Right forelimb (tissue), 1 donor: ENCODE measurements at places on chromosomes 6 and 20.

- no peak for DNase-seq
These were observed 218.8 kb upstream of the MMS22L start for GRCh38 chr6:97501853-97502252.

- no peak for DNase-seq
These were observed 151.5 kb upstream of the FLRT3 start for GRCh38 chr20:14488756-14489479.

- no peak for DNase-seq
These were observed 279.4 kb upstream of the SPTLC3 start for GRCh38 chr20:12729326-12729725.

GRCh38 chr6:51619042-51619799, 468.2 kb downstream of the PKHD1 start:
- DNase-seq, result no peak

DNA sequence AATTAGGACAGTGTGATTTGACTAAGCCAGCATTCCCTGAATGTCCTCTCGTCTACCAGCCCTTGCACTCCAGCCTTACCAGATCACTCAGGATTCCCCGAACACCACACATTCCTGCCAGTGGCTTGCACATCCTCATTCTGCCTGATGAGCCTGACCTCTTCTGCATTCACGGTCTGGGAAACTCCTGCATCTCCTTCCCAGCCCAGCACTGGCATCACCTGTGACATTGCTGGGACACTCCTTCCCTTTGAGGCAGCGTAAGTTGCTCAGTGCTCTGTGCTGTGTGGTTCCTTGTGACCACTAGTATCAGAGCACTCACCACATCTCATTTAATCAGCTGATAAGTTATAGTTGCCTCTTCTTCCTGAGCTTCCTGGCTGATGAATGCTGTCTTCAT, 17.3 kb downstream of the NCOA7 start:
- DNase-seq, result no peak

DNA sequence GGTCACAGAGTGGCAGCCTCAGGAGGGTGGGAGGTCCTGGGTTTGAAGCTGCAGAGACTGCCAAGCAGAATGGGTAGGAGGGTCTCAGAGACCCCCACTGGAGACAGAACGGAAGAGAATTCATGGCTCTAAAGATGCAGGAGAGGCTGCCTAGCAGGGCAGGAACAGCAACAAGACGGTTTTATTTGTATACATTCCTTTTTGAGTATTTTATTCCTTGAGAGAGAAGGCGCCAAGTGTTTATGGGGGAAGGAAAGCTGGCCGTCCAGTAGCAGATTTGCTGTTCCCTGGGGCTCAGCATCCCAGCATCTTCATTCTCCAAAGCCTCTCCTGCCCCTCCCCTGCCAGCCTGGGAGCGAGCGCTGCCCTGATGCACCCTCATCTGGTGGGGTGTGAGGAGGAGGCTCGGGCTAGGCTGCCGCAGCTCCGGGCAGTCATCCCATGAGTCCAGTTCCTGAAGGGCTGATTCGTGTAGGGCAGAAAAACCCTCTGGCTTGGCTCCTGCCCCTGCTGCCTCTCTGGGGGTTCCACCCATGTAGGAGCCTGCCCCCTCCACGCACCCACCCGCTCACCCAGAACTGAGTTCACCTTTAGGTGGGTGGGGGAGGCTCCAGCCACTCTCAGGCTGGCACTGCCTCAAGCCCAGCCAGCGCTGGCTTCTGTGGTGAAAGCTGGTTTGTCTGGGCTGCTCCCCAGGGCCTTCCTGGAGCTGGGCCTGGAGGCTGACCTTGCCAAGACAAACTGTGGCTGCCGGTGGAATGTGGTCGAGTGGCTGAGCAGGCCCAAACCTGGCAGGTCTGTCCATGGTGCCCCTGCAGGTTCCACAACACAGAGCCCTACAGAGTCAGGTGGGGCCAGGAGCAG, 32.4 kb downstream of the CPXM1 start:
- peak; percentile 84 for DNase-seq
